ENCODE measurements at places on chromosomes 3 and 15. TPM values are rescaled to one million over a fixed set of nuclear protein-coding genes. Genes with fewer than 3 reads are reported as not detected.

Gene NDUFB5
- total RNA-seq, result 48.9 TPM

Gene TPM1
- total RNA-seq, result 382 TPM

Gene ALDH1A3
- 20.1 TPM for total RNA-seq

Gene CLRN1
- not detected for total RNA-seq

Gene LRRC2
- total RNA-seq, result not detected

Gene TMC3
- total RNA-seq, result not detected

Gene BBS4
- total RNA-seq, result 15.3 TPM

Gene CHRD
- 0.11 TPM for total RNA-seq

Measured in A549 treated with AZD2906 at 1 μM for 4 hours (cell line).